Pancreas (tissue), 10 donors: ENCODE measurements at places on chromosomes 7 and 10. TPM values are rescaled to one million over a fixed set of nuclear protein-coding genes. Genes with fewer than 3 reads are reported as not detected.

- H3K4me3 ChIP-seq = no peak overlapping the region
- no peak overlapping the region for H3K27ac ChIP-seq
- DNase-seq = no peak
- H3K27me3 ChIP-seq = no peaks in the 10 kb centered on the region
- peaks cover 6% of the 10 kb centered on the region for H3K4me1 ChIP-seq
- no peaks in the 10 kb centered on the region for H3K36me3 ChIP-seq
These were observed 270.3 kb upstream of the AOAH start for GRCh38 chr7:36994456-36995112.

- H3K4me1 ChIP-seq = no peaks in the 10 kb centered on the region
- no peaks in the 10 kb centered on the region for H3K36me3 ChIP-seq
- H3K27me3 ChIP-seq = no peaks in the 10 kb centered on the region
- H3K27ac ChIP-seq = no peak overlapping the region
These were observed 81.9 kb upstream of the C1GALT1 start for GRCh38 chr7:7100432-7100849.

DNA sequence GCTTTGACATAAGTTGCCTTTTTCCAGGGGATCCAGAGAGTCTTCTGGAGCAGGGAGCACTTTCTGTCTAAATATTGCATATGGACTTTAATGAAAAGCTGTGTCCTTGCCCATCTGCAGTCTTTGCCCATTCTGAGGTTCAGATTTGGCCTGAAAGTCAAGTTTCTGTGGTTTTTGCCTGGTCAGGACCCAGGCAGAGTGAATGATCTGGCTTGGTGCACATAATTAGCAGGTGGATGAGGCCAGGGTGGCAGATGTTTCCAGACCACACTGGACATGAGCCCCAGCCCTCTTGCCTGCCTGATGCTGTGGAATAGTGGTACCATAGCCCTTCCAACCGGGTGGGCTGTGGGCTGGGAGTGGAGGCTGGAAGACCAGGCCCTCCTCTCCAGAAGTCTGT, 11.0 kb downstream of the HECW1 start:
- no peak overlapping the region for H3K4me3 ChIP-seq
- DNase-seq = no peak
- no peaks in the 10 kb centered on the region for H3K4me1 ChIP-seq
- no peak overlapping the region for H3K27ac ChIP-seq
- no peaks in the 10 kb centered on the region for H3K27me3 ChIP-seq

GRCh38 chr10:96358851-96359540, at the start of gene OPALIN:
Gene OPALIN, minus strand, starts transcription at chr10:96359002. Its CDS starts 106 bp downstream, at chr10:96358896.
- H3K27me3 ChIP-seq = no peaks in the 10 kb centered on the region
- no peaks in the 10 kb centered on the region for H3K36me3 ChIP-seq
- no peak within 1 kb of the TSS for H3K27ac ChIP-seq
- no peak for DNase-seq
- H3K4me3 ChIP-seq = no peak within 1 kb of the TSS
- no peaks in the 10 kb centered on the region for H3K4me1 ChIP-seq

DNA sequence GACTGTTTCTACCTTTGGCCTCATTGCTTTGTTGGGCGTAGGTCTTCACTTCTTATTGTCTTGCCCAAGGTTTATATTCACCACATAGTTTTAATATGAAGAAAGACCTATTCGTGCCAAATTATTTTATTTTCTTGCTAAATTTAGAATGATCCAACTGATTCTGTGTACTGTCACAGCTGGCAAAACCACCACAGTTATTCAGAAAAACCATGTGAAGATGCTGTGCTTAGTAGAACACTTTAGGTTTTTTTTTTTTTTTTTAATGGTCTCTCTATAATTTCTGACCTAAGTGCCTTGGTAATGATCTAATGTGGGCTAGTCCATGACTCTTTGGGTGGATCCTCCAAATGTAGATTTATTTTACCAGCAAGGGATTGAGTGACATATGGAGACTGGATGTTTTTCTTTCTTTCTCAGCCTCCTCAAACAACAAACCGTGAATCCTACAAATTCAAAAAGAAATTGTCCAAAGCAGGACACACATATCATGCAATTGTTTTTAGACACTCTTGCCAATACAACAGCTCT, 243.8 kb downstream of the DYNC1I1 start:
- H3K27me3 ChIP-seq = no peaks in the 10 kb centered on the region
- H3K36me3 ChIP-seq = no peaks in the 10 kb centered on the region
- H3K4me1 ChIP-seq = peaks cover 7% of the 10 kb centered on the region
- H3K27ac ChIP-seq = no peak overlapping the region

DNA sequence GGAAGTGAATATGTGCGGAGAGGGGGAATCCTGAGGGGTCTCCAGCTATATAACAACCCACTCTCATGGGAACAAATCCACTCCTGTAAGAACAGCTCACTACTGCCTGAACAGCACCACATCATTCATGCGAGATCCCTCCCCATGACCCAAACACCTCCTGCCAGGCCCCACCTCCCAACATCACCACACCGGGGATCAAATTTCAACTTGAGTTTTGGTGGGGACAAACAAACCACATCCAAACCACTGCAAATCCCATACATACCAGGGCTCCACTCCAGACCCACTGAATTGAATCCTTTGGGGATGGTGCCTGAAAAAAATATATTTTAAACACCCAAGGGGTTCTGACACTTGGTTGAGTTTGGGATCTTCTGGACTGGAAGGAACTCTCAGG, 181.5 kb upstream of the PLXNA4 start:
- H3K36me3 ChIP-seq = no peaks in the 10 kb centered on the region
- no peaks in the 10 kb centered on the region for H3K27me3 ChIP-seq
- H3K4me1 ChIP-seq = no peaks in the 10 kb centered on the region
- no peak overlapping the region for H3K4me3 ChIP-seq
- no peak for DNase-seq

Gene MINDY4
- polyA plus RNA-seq = 3.9 TPM

Gene OR6B1
- not detected for polyA plus RNA-seq

Gene PIK3AP1
- 16.2 TPM for polyA plus RNA-seq

Gene OPALIN
- not detected for polyA plus RNA-seq

Gene CALML5
- polyA plus RNA-seq = not detected

Gene FGF8
- not detected for polyA plus RNA-seq
